ENCODE measurements at places on chromosomes 3 and 15.

DNA sequence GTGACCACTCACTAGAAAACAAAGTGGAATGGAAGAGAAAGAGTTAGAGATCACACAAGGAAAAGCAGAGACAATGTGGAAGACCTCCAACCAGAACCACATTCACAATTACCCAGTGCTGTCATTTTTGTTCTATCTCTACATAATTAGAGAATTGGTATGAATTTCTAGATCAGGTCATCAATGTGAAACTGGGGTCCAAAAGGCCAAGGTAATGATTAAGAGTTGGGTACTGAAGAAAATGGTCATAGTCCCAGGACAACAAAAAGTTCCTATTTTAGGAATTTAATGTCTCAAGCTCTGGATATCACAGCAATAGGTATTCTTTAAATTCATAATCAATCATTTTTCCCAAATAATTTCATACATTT is 84.7 kb upstream of the PPIB start:
- no peak for DNase-seq

DNA sequence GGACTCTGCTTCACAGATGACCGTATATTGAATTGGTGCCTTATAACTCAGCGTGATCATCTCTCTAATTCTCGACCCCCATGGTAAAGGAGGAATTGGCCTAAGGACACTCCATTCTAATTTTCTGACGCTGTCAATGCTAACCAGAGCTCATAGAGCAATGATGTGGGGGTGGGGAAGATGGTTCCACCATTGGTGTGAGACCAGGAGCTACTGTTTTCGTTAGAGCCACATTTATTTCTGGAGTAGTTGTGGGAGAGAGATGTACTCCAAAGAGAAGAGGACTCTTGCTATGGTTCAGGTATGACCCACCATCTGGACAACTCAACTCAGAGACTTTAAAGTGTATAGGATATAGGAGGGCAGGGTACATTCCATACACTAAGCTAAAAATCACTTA is 16.3 kb downstream of the ZBTB38 start:
- DNase-seq: no peak

GRCh38 chr3:151201051-151201730 is 1.8 kb downstream of the GPR171 start:
- no peak for DNase-seq

DNA sequence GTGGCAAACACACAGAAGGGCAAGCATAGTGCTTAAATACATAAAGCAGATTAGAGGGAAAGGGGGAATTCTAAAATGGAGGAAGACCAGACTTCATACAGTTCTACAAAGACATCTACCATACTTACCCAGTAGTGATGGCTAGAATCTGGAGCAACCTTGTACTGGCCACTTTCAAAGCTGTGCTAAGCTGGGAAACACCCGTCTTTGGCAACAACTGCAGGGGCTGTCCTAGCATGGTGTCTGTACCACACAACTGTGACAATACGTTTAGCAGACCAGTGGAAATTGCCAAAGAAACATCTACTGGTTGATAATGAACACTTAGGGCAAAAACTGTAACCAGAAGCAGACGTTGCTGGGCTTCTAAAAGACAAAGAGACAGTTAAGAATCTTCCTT is 97.0 kb downstream of the FBXL22 start:
- no peak for DNase-seq

GRCh38 chr3:108099244-108099643 is 8.4 kb upstream of the CD47 start:
- DNase-seq: peak; percentile 88

DNA sequence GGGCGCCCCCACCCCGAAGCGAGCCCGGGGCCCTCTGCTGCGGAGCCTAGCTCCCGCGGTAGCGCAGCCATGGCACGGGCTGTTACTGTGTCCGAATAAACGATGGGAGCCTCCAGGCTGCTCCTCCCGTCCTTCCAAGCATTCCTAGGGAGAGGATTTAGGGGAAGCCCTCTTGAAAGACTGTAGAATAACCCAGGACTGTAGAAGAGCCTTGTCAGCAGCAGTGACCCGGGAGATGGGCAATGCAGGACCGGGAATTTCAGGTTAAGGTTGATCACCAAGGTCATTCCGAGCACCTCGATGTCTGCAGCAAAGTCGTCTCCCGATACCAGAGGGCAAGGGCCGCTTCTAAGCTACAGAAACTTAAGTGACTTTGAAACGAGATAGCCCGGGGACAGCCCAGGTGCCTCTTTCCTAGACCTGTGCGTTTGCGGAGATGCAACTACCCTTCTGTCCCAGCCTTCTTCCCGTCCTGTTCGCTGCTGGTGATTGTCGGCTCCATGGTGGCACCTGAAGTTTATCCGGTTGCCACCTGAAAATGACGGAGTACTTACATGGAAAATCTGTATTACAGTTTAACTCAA is 753 bp upstream of the MYO5A start:
- peak; percentile 22 for DNase-seq

- DNase-seq: peak; percentile 89
These were observed 225.1 kb upstream of the C2CD4B start for GRCh38 chr15:62389885-62390790.

GRCh38 chr3:172410702-172411477 is 37.4 kb downstream of the GHSR start:
- DNase-seq: no peak

DNA sequence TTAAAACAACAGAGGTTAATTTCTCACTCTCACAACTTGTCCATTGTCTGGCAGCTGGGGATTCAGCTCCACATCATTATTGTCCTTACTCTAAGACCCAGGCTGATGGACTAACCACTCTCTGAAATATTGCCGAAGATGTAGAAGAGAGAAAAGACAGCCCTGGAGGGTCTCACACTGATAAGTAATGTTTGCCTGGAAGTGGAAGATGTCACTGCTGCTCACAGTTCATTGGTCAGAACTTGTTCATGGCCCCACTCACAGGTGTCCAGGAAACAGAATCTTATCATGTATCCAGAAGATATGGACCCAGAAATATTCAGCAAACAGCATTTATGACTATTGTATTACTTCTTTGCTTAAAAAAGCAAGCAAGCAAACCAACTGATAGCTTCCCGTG is 62.2 kb upstream of the LPP start:
- DNase-seq: no peak

- DNase-seq: no peak
These were observed 11.5 kb downstream of the FEZF2 start for GRCh38 chr3:62361824-62362223.

DNA sequence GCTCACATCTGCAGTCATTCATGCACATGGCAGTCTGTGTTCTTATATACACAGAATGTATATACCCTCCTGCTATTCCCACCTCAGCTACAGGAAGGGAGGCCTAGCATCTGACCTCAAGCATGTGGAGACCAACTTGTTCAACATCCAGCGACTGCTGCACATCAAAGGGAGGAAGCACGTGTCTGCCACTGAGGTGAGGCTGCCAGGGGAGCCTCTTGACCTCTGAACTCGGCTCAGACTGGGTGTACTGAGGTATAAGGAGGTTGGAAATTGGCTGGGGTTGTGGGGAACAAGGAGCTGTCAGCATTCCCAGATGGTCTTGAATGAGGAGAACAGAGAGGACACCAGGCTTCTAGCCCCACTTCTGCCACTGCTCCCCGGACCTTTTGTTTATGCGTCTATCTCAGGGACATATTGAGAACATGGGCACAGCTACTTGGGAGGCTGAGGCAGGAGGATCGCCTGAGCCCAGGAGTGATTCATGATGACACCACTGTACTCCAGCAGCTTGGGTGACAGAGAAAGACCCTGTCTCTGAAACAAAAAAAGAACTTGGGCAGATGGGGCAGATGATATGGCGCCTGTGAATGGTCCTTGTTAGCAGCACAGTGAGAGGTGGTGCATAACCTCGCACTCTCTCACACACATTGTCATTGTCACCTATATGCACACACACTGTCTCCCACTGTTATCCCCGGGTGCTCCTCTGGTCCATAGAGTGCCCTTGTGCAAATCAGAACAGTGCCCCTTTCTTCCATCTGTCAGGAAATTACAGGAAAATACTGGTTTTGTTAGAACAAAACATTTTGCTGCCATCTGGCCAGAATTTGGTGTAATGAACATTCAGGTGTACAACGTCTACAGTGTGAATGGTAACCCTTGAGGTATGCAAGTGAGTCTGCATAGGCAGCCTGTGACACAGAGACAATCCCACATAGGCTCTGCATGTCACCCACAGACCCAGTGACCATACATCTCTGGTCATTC is 5.4 kb downstream of the VILL start:
- DNase-seq: no peak

DNA sequence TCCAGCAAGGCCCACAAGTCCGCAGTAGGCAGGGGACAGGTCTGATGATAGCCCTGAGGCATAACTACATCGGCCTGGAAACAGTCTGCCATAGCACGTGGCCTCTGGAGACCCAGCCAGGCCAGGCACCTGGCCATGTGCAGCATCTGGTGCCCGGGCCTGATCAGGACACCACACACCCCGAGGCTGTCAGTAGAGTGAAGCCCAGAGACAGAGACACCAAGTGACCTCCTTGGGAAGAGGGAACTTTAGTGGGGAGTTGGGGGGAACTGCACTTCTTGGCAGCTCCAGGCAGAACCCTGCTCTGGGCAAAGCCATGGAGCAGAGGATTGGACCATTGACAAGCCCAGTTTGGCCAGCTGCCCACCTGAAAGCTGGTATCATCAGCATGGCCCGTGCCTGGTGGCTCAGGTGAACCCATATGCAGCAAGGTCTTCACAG is 1.2 kb downstream of the SHISA5 start:
- DNase-seq: no peak

GRCh38 chr3:134938029-134938525 is 143.0 kb downstream of the EPHB1 start:
- no peak for DNase-seq

GRCh38 chr3:23294770-23295387 is 91.8 kb downstream of the UBE2E2 start:
- DNase-seq: no peak

- DNase-seq: no peak
These were observed 3.0 kb downstream of the HEG1 start for GRCh38 chr3:125052624-125053303.

- peak; percentile 49 for DNase-seq
These were observed 38.0 kb downstream of the CCR3 start for GRCh38 chr3:46280105-46280797.

GRCh38 chr3:131082871-131083863 is 56.5 kb downstream of the NEK11 start:
- DNase-seq: no peak

DNA sequence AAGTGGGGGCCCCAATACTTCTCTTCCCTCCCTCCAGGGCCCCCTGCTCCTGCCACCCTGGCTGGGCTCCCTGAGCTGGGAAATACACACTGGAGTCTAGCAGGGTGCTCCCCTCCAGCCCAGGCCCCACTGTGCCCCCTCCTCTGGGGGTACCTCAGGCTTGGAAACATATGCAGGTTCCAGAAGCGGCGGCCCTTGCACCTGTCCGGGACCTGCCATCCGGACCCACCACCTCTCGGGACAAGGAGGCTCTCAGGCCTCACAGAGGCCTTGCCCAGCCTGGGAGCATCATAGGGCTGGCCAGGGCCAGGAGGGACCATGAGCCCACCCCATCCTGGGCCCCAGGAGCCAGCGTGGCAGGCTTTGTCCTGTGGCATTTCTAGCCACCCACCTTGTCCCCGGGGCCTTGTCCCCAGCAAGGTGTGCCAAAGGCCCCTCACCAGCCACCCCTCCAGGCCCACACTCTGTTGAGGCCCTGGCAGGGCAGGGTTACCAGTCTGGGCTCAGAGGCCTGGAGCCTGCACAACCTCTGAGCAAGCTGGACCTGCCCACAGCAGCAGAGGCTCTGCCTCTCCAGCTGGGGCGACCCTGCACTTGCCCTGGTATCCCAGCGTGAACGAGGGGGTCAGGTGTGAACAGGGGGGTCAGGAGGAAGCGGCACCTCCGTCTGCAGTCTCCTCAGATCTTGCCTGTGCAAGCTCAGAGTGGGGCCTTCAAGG is 45.8 kb downstream of the DNAJB8 start:
- no peak for DNase-seq

DNA sequence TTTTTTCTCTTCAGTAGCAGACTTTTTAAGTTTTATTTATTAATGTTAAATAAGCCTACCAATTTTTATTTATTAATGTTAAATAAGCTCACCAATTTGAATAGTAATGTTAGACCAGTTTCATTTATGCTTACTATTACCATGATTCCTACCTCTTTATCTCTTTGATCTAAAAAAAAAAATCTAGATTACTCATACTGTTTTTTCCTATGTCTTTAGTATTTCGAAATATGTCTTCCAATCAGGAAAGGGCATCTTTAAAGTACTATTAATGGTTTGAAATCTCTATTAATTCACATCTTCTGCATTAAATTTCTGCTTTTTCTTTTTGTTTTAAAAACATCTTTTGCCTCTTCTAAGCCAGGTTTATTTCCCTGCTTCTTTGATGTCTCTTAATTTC is 27.5 kb upstream of the MAPKBP1 start:
- peak; percentile 9 for DNase-seq

DNA sequence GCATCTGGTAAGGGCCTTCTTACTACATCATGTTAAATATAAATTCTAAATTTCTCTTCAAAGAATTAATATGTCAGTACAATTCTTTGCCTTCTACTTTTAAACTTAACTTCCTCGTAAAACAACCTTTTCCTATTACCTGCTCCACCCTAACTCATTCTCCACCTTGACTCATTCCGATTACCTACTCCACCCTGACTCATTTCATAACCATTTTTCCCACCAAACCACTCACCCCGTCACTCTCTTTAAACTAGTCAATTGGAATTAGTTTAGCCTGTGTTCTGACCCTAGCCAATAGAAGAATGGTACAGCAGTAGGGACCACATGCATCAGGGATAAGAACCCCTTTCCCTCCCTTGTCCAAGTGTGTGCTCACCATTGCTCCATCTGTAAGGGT is 65.6 kb downstream of the PLSCR2 start:
- no peak for DNase-seq

- peak; percentile 78 for DNase-seq
These were observed 420 bp downstream of the SLC27A2 start for GRCh38 chr15:50182219-50183013.

- no peak for DNase-seq
These were observed 109.7 kb downstream of the LRRC49 start for GRCh38 chr15:71002316-71002715.

GRCh38 chr3:31765871-31766270 is 215.2 kb downstream of the OSBPL10 start:
- no peak for DNase-seq

- DNase-seq: peak; percentile 67
These were observed 17.2 kb upstream of the TIMP4 start for GRCh38 chr3:12175844-12176453.

- DNase-seq: no peak
These were observed 124.1 kb downstream of the RASA2 start for GRCh38 chr3:141610939-141611338.
